ENCODE measurements at places on chromosomes 12 and 14.
A peak's percentile ranks its signal among the peaks of the same experiment; 100 is the strongest.

DNA sequence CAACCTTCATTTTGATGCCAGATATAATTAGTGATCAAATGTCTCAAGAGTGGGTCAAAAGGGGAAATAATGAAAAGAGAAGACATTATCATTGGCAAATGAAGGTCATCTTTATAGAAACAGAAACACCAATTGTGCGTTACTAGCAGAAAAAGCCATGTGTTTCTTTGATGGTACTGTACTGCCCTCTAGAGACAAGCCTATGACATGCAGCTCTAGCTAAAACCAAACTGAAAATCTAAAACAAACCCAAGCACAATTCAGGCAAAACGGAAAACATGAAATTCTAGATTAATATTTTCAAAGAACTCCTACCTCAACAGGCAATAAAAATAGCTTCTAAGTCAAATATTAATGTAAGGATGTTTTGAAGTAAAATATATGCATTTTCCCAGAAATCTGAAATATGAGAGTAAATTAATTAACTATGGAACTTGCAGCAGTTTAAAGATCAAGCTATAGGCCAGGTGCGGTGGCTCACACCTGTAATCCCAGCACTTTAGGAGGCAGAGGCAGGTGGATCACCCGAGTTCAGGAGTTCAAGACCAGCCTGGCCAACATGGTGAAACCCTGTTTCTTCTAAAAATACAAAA lies 115.4 kb downstream of the KLHL28 start:
- H3K4me1 ChIP-seq, result no peaks in the 10 kb centered on the region
- H3K27me3 ChIP-seq, result no peaks in the 10 kb centered on the region
- H3K4me3 ChIP-seq, result no peak overlapping the region
- H3K27ac ChIP-seq, result no peak overlapping the region
- DNase-seq, result peak; percentile 65

- H3K4me1 ChIP-seq, result no peaks in the 10 kb centered on the region
- DNase-seq, result no peak
- no peaks in the 10 kb centered on the region for H3K27me3 ChIP-seq
- no peak overlapping the region for H3K27ac ChIP-seq
- no peak overlapping the region for H3K4me3 ChIP-seq
- H3K36me3 ChIP-seq, result no peaks in the 10 kb centered on the region
Observed at GRCh38 chr12:67578976-67579661, 69.4 kb upstream of the DYRK2 start.

DNA sequence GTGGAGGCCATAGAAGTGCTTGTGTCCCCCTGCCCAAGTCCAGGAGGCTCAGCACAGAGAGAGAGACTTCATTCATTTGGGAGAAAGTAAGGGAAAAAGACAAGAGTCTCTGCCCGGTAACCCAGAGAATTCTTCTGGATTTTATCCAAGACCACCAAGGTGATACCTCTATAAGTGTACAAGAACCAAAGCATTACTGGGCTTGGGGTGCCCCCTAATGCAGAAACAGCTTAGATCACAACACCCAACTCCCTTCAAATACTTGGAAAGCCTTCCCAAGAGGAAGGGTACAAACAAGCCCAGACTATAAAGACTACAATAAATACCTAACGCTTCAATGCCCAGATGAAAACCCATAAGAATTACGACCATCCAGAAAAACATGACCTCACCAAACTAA lies 119.7 kb upstream of the PDE3A start:
- no peak for DNase-seq
- no peak overlapping the region for H3K27ac ChIP-seq
- peaks cover 45% of the 10 kb centered on the region for H3K27me3 ChIP-seq
- H3K36me3 ChIP-seq, result no peaks in the 10 kb centered on the region
- no peaks in the 10 kb centered on the region for H3K4me1 ChIP-seq

- no peak overlapping the region for H3K4me3 ChIP-seq
- H3K36me3 ChIP-seq, result no peaks in the 10 kb centered on the region
- H3K27ac ChIP-seq, result peak overlapping the region; percentile 73
- H3K4me1 ChIP-seq, result peaks cover 6% of the 10 kb centered on the region
- DNase-seq, result peak; percentile 56
Observed at GRCh38 chr12:105705765-105706164, 375.3 kb downstream of the C12orf75 start.

GRCh38 chr12:65113621-65114035 lies 7.5 kb downstream of the WIF1 start:
- peaks cover 68% of the 10 kb centered on the region for H3K27me3 ChIP-seq
- no peak for DNase-seq
- no peak overlapping the region for H3K27ac ChIP-seq
- H3K36me3 ChIP-seq, result no peaks in the 10 kb centered on the region
- no peak overlapping the region for H3K4me3 ChIP-seq

GRCh38 chr12:104718304-104718929 lies 239.7 kb downstream of the SLC41A2 start:
- peaks cover under 1% of the 10 kb centered on the region for H3K36me3 ChIP-seq
- no peak overlapping the region for H3K27ac ChIP-seq
- DNase-seq, result no peak
- no peaks in the 10 kb centered on the region for H3K27me3 ChIP-seq
- no peaks in the 10 kb centered on the region for H3K4me1 ChIP-seq

GRCh38 chr14:82046512-82047226 lies 513.0 kb upstream of the SEL1L start:
- H3K27me3 ChIP-seq, result no peaks in the 10 kb centered on the region
- H3K36me3 ChIP-seq, result no peaks in the 10 kb centered on the region
- DNase-seq, result no peak

GRCh38 chr14:100100032-100100703 lies 34.9 kb downstream of the EVL start:
- peaks cover 9% of the 10 kb centered on the region for H3K36me3 ChIP-seq
- no peaks in the 10 kb centered on the region for H3K27me3 ChIP-seq
- DNase-seq, result no peak
- no peak overlapping the region for H3K4me3 ChIP-seq
- H3K4me1 ChIP-seq, result peaks cover 59% of the 10 kb centered on the region

DNA sequence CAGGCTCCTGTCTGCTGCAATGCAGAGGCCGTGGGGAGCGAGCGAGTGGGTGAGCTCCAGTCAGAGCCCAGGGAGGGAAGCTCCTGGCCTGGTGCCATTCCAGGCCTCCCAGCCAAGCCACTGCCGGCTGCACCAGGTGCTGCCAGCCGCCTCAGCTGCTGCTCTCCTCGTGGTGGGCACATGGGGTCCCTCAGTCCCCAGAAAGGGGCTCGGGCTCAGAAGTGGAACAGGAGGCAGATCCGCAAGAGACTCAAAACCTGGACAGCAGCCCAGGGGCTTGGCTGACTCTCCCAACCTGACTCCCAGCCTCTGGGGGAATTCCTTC lies 2.4 kb downstream of the ABCB9 start:
- no peaks in the 10 kb centered on the region for H3K4me1 ChIP-seq
- no peak for DNase-seq
- H3K4me3 ChIP-seq, result no peak overlapping the region
- no peaks in the 10 kb centered on the region for H3K36me3 ChIP-seq

- DNase-seq, result peak; percentile 89
- peaks cover 32% of the 10 kb centered on the region for H3K4me1 ChIP-seq
- H3K36me3 ChIP-seq, result no peaks in the 10 kb centered on the region
- peak overlapping the region; percentile 64 for H3K27ac ChIP-seq
- no peak overlapping the region for H3K4me3 ChIP-seq
- H3K27me3 ChIP-seq, result no peaks in the 10 kb centered on the region
Observed at GRCh38 chr12:95802482-95803270, 12.1 kb upstream of the NTN4 start.

DNA sequence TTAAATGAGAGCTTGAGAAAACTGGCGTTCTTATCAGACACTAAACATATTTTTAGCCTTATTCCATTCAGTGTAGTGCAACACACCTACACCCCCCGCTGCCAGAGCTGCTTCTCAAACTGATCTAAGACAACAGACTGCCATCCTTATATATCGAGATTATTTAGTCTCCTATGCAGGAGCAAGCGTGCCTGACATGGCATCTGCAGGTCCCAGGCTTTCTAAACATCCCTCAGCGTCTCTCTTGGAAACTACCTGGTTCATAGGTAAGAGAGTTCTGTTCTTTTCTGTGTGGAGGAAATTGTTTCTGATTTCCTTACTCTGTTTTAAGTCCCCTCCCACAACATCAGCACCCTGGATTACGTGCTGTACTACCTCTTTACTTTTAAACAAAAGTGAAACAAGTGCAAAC lies 117.1 kb upstream of the PTPRB start:
- peaks cover 4% of the 10 kb centered on the region for H3K36me3 ChIP-seq
- DNase-seq, result no peak
- no peaks in the 10 kb centered on the region for H3K27me3 ChIP-seq

DNA sequence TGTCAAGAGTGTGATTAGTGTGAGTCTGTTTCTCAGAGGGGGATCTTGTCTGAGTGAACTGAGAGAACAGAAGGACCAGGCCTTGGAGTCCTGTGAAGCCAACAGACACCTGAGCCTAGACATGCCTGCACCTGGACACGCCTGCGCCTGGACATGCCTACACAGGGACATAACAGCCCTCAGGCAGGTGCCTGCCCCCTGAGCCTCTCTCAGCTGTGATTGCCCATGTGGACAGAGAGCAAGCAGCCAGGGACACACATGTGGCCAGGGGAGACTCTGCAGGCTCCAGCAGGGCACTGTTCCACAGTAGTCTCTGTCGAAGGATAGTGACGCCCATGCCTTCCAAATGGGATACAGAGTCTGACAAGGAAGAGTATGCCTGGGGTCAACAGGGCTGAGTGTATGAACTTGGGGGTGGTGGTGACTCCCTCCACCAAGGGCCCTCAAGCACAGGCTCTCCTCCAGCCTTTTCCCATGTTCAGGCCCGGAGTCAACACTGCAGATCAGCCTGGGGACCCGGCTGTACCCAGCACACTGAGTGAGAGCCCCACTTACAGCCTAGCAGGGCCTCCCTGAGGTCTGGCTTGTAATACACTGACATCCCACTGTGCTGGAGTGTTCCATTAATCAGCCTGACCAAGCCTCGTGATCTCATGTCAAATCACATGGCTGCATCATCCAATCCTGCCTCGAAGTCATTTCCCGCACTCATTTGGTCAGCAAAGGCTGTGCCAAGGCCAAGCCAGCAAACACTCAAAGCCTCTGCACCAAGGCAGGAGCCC lies 173.0 kb downstream of the CALM1 start:
- H3K27me3 ChIP-seq, result no peaks in the 10 kb centered on the region
- no peaks in the 10 kb centered on the region for H3K36me3 ChIP-seq
- H3K4me1 ChIP-seq, result no peaks in the 10 kb centered on the region

GRCh38 chr14:62691647-62692489 lies 353.4 kb downstream of the KCNH5 start:
- H3K27ac ChIP-seq, result peak overlapping the region; percentile 97
- H3K27me3 ChIP-seq, result no peaks in the 10 kb centered on the region
- peak overlapping the region; percentile 38 for H3K4me3 ChIP-seq
- peaks cover 33% of the 10 kb centered on the region for H3K4me1 ChIP-seq

DNA sequence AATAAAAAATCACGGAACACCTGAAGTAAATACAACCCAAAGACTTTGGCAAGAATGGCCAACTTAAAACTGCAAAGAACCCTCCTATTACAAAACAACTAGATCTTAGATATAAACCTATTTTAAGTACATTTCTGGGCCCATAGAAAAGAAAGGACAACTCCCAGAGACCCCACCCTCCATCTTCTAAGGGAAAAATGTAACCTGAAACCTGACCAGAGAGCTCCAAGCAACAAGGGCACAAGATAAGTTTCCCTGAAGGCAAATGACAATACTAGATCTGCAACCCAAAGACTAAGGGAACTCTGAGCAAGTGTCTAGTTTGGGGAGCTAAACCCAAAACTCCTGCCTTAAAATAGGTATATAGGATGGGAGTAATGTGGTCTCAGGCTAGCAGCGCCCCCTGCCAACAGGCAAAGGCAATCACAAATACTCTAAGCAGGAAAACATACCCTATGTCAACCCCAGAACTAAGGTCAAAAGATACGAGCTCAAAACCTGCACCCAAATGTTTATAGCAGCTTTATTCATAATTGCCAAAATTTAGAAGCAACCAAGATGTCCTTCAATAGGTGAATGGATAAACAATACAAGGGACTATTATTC lies 218.9 kb downstream of the ITPR2 start:
- no peak overlapping the region for H3K4me3 ChIP-seq
- no peaks in the 10 kb centered on the region for H3K4me1 ChIP-seq
- H3K27ac ChIP-seq, result no peak overlapping the region
- peak; percentile 51 for DNase-seq

DNA sequence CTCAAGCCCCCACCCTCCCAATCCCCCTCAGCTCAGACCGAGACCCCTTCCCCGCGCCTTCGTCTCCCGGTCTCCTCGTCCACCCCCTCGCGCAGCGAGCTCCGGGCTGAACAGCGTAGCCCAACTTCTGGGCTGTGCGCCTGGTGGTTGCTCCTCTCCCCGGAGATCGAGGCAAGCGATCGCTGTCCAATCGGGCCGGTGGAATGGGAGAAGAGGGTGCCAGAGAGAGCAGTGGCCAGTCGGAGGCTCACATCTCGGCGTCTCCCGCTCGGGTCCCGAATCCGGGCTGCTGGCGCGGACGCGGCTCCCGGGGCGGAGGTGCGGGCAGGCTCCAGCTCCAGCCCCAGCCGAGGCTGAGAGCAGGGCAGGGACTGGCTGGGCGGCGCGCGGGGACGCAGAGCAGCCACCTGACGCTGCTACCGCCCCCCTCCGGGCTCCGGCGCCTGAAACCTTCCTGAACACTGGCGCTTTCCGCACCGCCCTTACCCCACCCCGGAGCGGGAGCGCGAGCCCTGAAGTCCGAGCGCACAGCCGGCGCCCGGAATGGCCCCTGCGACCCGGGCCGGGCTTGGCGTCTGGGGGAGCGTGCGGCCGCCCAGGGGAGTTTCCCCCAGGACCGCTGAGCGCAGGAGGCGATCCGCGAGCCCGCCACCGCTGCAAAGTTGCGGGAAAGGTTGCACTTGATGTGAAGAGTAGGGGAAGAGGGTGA lies 508 bp upstream of the KCNH5 start:
- H3K4me1 ChIP-seq, result no peaks in the 10 kb centered on the region
- no peaks in the 10 kb centered on the region for H3K36me3 ChIP-seq
- H3K4me3 ChIP-seq, result peak overlapping the region; percentile 57
- H3K27me3 ChIP-seq, result peaks cover 24% of the 10 kb centered on the region
- DNase-seq, result no peak

DNA sequence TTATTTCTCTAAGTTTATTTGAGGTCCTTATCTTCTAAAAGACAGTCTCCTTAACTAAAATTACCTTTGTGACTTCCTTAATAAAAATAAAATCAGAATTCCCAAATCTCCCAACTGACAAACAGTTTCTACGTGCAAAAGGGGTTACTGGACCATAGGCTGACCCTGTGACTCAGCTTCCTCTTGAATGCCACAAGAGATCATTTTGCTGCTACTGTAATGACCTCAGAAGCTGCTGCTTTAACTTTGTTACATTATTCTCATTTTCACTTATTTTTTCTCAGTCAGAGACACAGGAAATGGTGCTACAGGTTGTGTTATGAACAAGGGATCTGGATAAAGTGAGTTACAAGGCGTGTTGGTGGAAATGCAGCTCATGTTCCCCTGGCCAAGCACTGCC lies 132.2 kb upstream of the TMTC2 start:
- H3K4me3 ChIP-seq, result no peak overlapping the region
- no peaks in the 10 kb centered on the region for H3K4me1 ChIP-seq
- H3K27ac ChIP-seq, result no peak overlapping the region
- no peaks in the 10 kb centered on the region for H3K36me3 ChIP-seq

DNA sequence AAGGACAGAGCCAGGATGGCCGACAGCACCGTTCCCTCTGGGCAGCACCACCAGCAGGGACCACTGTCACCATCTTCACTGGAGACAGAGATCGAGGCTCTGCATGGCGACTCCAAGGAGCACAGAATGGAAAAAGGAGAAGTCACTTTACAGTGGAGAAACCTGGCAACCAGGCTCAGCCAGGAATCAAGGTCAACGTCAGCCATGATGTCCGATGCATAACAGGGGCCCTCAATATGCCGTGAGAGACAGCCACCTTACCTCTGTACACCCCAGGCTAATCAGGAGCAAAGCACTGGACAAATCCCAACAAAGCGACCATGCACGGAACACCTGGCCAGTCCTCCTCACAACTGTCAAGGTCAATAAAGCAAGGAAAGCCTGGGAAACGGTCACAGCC lies 20.6 kb upstream of the SFSWAP start:
- peaks cover 19% of the 10 kb centered on the region for H3K27me3 ChIP-seq
- no peaks in the 10 kb centered on the region for H3K36me3 ChIP-seq
- H3K27ac ChIP-seq, result no peak overlapping the region
- no peak overlapping the region for H3K4me3 ChIP-seq
- no peak for DNase-seq

Measured in MCF 10A (cell line).